Activated CD8-positive, alpha-beta memory T cell treated with anti-CD3 and anti-CD28 coated beads for 48 hours (primary cell): ENCODE measurements at places on chromosomes 11 and 22.

DNA sequence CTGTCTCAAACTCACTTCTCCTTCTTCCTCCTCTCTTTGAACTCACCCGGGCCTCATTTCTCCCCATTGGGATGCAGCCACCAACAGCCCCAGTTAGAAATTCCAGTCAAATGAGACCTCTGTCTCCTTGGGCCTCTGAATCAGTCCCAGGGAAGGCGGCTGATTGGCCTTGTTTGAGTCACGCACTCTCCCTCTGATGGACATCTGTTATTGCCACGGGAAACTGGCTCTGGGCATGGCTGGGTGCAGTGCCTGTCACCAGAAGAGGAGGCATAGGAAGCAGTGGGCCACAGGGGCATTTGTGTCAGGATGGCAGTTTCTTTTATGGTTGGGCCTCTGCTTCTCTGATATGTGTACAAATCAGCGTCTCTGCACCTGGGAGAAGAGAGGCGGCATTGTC is 9.6 kb upstream of the WNT11 start:
- no peak for DNase-seq

DNA sequence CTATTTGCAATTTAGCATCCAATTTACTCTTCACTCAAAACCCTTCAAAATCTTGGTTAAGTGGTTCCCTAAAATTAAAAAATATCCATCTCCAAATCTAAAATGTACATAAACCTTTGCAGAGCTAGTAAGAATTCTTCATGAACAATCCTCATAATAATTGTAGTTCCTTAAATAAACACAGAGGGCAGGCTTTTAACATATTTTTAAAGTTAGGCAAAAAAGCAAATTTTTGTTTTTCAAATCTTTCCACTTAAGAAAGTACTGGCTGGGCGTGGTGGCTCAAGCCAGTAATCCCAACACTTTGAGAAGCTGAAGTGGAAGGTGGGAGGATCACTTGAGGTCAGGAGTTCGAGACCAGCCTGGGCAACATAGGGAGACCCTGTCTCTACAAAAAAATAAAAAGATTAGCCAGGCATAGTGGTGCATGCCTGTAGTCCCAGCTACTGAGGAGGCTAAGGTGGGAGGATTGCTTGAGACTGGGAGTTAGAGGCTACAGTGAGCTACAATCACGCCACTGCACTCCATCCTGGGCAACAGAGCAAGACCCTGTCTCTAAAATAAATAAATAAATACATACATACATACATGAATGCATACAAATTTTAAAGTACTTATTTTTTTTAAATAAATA is 25.1 kb upstream of the PLAAT3 start:
- DNase-seq, result no peak

GRCh38 chr22:47328550-47329243 is 566.2 kb downstream of the TBC1D22A start:
- DNase-seq, result no peak

DNA sequence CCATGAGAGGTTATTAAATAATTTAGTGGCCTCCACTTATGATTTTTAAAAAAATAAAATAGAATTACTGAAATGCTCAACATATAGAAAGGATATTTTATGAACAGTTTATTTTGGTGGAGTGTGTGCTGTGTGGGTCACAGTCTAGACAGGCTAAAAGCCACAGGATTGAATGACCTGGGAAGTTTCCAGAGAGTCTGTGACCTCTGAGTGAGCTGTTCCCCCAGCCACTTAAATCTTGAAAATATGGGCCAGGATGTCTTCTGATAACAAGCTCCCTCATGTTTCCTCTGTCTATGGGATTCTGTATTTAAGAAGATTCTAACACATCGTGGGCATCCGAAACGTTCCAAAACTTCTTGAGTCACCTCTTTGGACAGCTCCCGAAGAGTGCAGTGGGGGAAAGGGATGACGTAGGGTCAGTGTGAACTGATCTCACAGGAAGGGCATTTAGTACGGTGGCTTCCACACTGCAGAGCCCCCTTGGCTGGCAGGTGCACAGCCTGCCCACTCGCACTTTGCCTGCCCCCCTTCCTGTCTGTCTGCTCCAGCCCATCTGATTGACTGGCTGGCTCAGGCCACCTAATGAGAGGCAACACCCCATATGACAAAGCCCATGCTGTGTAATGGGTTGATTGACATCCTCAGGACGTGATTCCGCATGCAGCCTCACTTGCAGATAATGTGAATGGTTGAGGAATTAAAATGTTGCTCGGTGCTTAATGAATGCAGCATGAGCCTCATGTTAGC is 97.4 kb downstream of the NTM start:
- no peak for DNase-seq

DNA sequence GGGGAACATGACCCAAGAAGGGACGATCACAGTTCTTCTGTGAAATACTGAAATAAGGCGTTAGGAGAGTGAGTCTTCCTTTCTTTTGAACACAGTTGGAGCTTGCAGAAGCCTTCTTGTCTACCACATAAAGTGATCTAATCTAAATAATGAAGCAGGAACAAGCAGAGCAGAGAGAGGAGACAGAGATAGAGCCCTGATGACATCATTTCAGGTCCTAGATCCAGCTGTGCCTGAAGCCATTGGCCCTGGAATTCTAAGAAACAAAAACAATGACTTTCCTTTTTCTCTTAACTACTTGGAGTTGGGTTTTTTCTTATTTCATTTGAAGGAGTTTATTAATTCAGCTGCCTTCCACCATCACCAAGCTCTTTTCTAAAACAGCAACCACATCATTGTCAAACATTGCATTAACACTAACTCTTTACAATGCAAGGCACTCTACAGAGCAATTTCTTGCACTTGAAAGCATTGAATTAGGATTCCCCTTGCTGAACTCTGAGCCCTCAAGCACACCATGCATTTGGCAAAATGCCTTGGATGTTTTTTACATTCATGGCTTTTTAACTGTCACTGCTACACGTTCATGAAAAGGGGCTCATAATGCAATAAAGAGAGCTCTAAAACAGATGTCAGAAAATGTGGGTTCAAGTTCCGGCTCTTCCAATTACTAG is 117.2 kb upstream of the TIMP3 start:
- DNase-seq, result no peak

DNA sequence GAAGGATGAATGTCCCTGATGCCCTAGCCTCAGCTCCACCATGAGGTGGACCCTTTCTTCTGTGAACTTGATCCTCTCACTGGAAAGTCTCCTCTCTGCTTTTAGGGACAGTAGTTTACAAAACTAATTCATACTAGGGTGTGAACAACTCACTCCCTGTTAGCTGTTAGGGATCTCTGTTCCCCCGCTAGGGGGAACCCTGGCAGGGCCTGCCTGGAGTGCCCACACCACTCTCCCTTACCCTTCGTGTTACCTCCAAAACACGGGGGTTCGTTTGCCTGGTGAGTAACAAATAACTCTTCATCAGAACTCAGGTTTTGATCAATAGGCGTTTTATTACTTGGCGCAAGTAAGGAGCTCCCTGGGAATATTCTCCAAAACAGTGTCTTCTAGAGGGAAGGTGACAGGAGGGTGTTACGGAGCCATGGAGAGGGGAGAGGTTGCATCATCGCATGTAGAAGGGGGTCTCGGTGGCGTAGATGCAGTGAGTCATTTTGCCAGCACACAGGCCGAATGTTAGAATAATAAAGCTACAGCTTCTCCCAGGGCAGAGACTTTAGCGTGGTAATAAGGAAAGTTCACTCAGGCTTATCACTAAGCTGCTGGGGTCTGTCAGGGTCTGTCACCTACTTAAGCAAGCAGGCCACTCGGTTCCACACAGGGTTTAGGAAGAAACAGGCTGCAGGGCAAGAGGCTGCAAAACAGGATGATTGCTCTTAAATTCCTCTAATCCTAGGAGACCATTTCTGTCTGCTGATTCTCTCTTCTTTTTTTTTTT is 45.8 kb downstream of the C11orf96 start:
- no peak for DNase-seq

GRCh38 chr11:13674799-13675509 is 6.5 kb downstream of the FAR1 start:
- DNase-seq, result no peak
